ENCODE measurements at places on chromosomes 16 and 17.

DNA sequence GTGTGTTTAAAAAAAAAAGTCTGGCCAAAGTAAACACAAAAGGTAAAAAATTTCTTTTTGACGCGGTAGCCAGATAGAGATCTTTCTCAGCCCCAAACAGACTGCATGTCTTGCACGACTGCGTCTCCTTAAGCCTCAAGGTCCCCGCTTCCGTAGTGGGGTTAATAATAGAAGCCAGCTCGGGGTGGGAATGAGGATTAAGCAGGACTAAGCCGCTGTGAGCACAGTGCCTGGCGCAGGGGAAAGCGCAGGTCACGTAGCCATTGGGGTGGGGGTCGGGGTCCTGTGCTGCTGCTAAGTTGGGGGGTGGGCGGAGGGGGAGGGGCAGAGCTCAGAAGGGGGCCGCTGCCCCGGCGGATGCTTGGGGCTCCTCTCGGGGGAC is 521 bp downstream of the GGA2 start:
- DNase-seq, result peak; percentile 30

GRCh38 chr17:71703701-71704100 is 417.1 kb upstream of the SOX9 start:
- DNase-seq, result no peak

- DNase-seq, result peak; percentile 27
These were observed 8.9 kb upstream of the RAPGEFL1 start for GRCh38 chr17:40168262-40168832.

GRCh38 chr17:6358131-6358530 is 76.8 kb downstream of the AIPL1 start:
- no peak for DNase-seq
